Astrocyte of the hippocampus (primary cell): ENCODE measurements at places on chromosomes 12 and 14.

DNA sequence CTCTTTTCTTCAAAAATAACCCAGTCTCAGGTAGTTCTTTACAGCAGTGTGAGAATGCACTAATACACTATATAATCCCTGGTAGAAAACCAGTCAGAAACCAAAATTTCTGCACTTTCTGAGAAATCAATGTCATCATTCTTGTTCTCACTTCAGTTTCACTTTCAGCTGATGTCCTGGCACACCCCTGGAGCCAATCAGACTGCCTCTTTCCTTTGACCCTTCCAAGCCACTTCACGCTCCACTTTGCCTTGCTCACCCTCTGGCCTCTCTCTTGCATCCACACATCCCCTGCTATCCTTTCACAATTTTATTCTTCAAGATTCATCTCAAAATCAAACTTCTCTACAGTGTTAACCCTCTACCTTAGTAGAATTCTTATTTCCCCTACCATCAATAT, 181.1 kb downstream of the ASCL1 start:
- DNase-seq: no peak

DNA sequence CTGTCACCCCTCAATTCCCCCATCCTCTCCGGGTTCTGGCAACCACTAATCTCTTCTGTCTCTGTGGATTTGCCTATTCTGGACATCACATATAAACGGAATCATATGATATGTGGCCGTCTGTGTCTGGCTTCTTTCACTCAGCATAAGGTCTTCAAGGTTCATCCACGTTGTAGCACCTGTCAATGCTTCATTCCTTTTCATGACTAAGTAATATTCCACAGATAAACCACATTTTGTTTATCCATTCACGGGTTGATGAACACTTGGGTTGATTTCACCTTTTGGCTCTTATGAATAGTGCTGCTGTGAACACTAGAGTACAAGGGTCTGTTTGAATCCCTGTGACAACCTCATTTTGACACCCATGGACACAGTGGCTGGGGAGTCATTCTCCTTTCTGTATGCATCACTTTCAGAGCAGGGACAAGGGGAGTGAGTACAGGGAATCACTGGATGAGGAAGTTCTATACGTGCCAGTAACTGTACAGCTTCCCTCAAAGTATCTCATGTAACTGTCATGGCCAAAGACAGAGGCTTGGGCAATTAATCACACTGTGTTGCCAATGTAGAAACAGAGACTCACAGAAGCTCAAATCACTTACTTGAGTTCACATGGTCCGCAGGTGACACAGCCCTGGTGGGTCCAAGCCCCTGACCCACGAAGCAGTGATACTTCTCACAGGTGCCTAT, 10.9 kb upstream of the TESC start:
- DNase-seq: no peak

GRCh38 chr12:49707812-49708147, 575 bp upstream of the FMNL3 start:
- DNase-seq: no peak

DNA sequence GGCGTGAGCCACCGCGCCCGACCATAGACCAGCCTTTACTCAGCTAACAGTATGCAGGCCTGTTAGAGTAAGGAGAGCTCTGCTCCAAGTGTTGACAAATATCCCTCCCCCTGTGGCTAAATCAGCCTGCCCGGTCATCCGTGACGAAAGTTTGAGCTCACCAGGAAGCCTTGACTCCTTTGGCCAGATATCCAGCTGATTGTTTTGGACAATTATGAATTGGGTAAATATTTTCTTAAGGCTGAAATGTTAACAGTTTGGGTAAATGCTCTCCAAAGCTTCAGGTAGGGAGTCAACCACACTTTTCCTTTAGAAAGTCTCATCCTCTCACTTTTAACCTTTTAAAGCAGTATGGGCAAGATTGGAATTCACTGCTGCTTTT, 157.9 kb downstream of the PAWR start:
- peak; percentile 73 for DNase-seq

GRCh38 chr12:108346727-108347710, 7.9 kb upstream of the CMKLR1 start:
- DNase-seq: no peak

GRCh38 chr12:22562036-22563028, 18.0 kb upstream of the C2CD5 start:
- DNase-seq: no peak

DNA sequence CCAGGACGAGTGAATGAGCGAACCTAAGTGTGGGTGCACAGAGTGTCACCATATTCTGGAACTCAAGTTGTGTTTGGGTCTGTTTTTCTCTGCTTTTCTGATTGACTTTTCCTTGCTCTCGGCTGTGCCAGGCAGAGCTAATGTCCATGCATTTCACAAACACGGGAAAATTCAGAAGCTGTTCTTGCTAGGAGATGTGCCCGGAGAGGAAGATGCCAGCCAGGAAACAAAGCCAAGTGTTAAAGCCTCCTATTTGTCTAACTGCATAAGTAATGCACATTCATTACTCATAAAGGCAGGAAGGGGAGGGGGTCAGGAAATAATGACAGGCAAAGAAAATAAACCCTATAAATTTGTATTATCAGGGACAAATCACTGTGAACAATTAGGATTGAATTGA, 250.4 kb upstream of the SFSWAP start:
- DNase-seq: no peak

- no peak for DNase-seq
Observed at GRCh38 chr14:87158283-87158682, 834.7 kb downstream of the GALC start.

DNA sequence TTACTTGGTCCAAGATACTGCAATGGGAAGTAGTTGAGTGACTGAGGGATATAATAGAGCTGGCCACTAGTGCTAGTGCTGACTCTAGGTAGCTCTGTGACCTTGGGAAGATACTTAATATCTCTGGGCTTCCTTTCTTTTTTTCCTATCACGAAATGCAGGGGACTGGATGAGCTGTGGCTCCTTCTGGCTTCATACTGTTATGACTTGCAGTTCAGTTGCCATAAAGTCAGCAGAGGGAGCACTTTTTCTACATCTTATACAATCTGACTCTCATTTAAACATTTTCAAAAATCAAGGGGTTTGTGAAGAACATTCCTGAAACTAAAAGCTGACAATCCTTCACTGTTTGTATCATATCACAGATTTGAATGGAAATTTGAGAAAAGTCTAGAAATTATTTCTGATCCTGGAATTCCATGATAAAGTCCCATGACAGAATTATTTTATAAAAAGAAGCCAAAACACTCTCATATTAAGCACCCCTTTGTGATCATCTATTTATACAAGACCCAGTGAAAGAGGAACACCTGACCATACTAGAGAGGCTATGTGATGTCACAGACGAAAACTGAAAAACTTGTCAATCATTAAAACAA, 5.3 kb downstream of the BHLHE41 start:
- peak; percentile 76 for DNase-seq

DNA sequence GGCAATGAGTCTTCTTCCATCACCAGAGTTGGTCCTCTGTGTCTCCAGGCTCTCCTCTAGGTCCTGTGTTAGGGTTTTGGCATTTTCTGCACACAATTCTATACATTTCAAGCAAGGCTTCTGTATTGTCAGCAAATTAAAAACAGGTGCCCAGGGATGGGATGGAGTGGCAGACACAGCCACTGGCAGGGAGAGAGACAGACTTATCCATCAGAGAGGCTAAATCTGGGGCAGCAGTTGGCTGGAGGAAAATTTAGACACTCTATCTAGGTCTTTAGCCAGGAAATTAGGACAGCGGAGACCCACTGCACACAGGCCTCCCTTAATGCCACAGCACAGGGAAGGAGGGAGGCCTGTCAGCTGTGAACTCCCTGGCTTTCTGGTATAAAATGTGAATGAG, 20.2 kb downstream of the PLEKHD1 start:
- DNase-seq: no peak

GRCh38 chr14:34014936-34015335, 64.1 kb upstream of the EGLN3 start:
- DNase-seq: no peak

GRCh38 chr12:75932241-75932640, 99.3 kb downstream of the PHLDA1 start:
- DNase-seq: no peak

DNA sequence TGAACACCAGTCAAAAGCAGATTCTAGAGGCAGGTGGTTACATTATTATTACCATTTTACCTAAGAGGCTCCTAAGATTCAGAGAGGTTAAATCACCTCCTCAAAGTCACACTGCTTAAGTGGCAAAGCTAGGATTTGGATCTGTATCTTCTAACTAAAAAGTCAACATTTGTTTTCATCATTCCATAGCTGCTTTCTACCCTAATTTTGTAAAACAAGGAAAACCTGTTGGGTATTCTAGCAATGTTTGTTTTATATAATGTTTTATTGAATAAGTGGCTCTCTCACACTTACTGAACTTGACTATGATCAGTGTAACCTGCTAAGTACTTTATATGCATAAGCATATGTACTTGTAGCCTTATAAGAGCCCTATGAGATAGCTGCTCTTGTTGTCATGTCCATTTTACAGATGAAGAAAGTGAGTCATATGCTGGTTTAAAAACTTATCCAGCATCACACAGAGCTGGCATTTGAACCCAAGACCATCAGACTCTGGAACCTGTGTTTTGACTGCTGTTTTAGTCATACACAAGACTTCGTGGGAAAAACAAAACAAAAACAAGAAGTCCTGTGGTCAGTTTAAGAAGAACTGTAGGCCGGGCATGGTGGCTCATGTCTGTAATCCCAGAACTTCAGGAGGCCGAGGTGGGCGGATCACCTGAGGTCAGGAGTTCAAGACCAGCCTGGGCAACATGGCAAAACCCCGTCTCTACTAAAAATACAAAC, 31.7 kb upstream of the EVL start:
- no peak for DNase-seq

- no peak for DNase-seq
Observed at GRCh38 chr14:106802413-106803364, 1276.3 kb downstream of the TMEM121 start.

GRCh38 chr12:15706010-15706676, 83.0 kb downstream of the EPS8 start:
- DNase-seq: no peak

- no peak for DNase-seq
Observed at GRCh38 chr12:26340649-26341048, 145.3 kb downstream of the SSPN start.

GRCh38 chr14:103504991-103505565, 17.6 kb downstream of the CKB start:
- DNase-seq: no peak

GRCh38 chr12:62429457-62429856, 37.2 kb upstream of the MON2 start:
- DNase-seq: no peak

DNA sequence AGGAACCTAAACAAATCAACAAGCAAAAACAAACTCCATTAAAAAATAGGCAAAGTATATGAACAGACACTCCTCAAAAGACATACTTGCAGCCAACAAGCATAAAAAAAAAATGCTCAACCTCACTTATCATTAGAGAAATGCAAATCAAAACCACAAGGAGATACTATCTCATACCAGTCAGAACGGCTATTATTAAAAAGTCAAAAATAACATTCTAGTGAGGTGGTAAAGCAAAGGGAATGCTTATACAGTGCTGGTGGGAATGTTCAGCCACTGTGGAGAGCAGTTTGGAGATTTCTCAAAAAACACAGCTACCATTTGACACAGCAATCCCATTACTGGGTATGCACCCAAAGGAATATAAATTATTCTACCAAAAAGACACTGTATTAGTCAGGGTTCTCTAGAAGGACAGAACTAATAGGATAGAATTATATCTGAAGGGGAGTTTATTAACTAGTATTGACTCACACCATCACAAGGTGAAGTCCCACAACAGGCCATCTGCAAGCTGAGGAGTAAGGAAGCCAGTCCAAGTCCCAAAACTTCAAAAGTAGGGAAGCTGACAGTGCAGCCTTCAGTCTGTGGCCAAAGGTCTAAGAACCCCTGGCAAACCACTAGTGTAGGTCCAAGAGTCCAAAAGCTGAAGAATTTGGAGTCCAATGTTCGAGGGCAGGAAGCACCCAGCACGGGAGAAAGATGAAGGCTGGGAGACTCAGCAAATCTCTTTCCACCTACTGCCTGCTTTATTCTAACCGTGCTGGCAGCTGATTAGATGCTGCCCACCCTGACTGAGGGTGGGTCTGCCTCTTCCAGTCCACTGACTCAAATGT, 101.6 kb upstream of the KRAS start:
- peak; percentile 82 for DNase-seq

DNA sequence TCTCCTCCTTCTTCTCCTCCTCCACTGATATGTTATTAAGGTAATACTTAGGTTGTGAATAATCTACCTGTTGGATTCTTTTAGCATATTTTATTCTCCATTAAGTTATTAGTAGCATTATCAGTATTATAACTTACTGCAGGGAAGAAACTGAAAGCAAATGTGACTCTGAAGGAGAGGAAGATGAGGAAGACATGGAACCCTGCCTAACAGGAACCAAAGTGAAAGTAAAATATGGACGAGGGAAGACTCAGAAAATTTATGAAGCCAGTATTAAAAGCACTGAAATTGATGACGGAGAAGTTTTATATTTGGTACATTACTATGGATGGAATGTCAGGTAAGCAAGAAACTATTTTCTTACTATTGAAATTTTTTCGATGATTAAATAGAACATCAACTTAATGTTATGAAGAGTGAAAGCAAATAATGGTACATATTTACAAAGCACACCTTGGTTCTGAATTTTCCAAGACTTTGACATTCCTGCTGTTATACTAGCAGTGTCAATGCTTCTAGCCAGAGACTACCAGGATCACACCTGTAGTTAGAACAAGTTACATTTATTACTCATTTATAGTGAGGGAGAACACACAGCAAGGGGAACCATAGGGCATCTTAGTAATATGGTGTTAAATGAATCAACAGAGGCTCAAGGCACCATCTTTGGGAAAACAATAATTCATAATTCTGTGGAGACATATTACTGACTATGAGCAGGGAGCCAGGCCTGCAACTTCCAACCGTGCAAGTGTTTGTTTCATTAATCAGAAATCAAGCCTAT, 42.0 kb upstream of the TOMM20L start:
- DNase-seq: no peak

- no peak for DNase-seq
Observed at GRCh38 chr12:132874175-132874574, 13.2 kb downstream of the CHFR start.

- DNase-seq: no peak
Observed at GRCh38 chr12:89951694-89952060, 243.0 kb upstream of the ATP2B1 start.

GRCh38 chr14:76098916-76099675, 52.6 kb upstream of the GPATCH2L start:
- DNase-seq: no peak

GRCh38 chr12:65182012-65182739, 12.8 kb downstream of the LEMD3 start:
- no peak for DNase-seq

GRCh38 chr12:30191696-30192455, 408.1 kb upstream of the TMTC1 start:
- no peak for DNase-seq
